Peyer's patch (tissue), 4 donors: ENCODE measurements at places on chromosomes 2 and 18. TPM values are rescaled to one million over a fixed set of nuclear protein-coding genes. Genes with fewer than 3 reads are reported as not detected.

Gene CD8B
- total RNA-seq: 20.8 TPM

Gene ASXL3
- 10.9 TPM for total RNA-seq

Gene NEB
- total RNA-seq: 2.7 TPM

Gene ACVR1C
- 4.1 TPM for total RNA-seq

Gene SPDYA
- not detected for total RNA-seq

Gene OSR1
- total RNA-seq: 3.9 TPM

Gene LBX2
- 2.8 TPM for total RNA-seq

Gene ANKRD29
- 6.6 TPM for total RNA-seq

Gene UGT1A7
- total RNA-seq: 22.6 TPM

Gene CD8B2
- 0.35 TPM for total RNA-seq

Gene ANKAR
- total RNA-seq: 20.5 TPM

Gene MOCOS
- total RNA-seq: 22.8 TPM

Gene SKOR2
- total RNA-seq: not detected

Gene KCNS3
- 14.0 TPM for total RNA-seq

Gene TFCP2L1
- total RNA-seq: 41.0 TPM

Gene NTSR2
- total RNA-seq: not detected

Gene SLC5A7
- total RNA-seq: not detected

Gene REG1B
- total RNA-seq: 70.8 TPM

Gene LHCGR
- not detected for total RNA-seq

Gene MYOM1
- 1.8 TPM for total RNA-seq

Gene TBR1
- total RNA-seq: not detected

Gene TMEFF2
- 0.35 TPM for total RNA-seq

Gene SCYGR4
- total RNA-seq: not detected

Gene SLC8A1
- 20.6 TPM for total RNA-seq

Gene FOXI3
- total RNA-seq: not detected

Gene FIGN
- total RNA-seq: 1.3 TPM

Gene HADHB
- 187 TPM for total RNA-seq

Gene RAX
- not detected for total RNA-seq

Gene HOXD13
- total RNA-seq: not detected

Gene UGT1A8
- total RNA-seq: 9.0 TPM

Gene GPR148
- total RNA-seq: not detected

Gene GPAT2
- 1.7 TPM for total RNA-seq

Gene E2F6
- total RNA-seq: 10.2 TPM

Gene ABCB11
- total RNA-seq: 0.54 TPM

Gene RNF125
- 1.7 TPM for total RNA-seq

Gene LNPK
- total RNA-seq: 15.1 TPM

Gene CASP10
- 38.2 TPM for total RNA-seq

Gene IL1RL2
- not detected for total RNA-seq

Gene LCT
- total RNA-seq: 12.6 TPM

Gene C1QL2
- total RNA-seq: not detected
